ENCODE measurements at places on chromosomes 16 and 17. TPM values are rescaled to one million over a fixed set of nuclear protein-coding genes. Genes with fewer than 3 reads are reported as not detected.

DNA sequence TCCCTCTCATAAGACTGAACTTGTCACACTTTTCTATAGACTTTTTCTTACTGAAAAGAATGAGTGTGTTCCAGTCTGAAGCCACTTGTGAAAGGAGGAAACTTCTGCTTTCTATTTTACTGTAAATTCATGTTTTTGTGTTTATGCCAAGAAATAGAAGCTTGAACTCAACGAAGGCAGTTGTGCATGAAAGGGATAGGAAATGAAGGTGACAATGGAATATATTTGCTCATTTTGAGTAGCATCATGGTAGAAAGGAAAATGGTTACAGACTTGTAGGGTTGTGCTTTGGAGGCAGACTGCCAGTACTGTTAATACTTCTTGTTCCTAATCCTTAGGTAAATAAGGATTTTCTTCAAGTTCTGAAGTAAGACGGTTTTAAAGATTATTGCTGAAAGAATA lies 8.1 kb downstream of the CLTC start:
- no peak for DNase-seq
- H3K4me1 ChIP-seq: peaks cover 98% of the 10 kb centered on the region
- no peaks in the 10 kb centered on the region for H3K36me3 ChIP-seq
- no peak overlapping the region for H3K4me3 ChIP-seq
- H3K27me3 ChIP-seq: no peaks in the 10 kb centered on the region

DNA sequence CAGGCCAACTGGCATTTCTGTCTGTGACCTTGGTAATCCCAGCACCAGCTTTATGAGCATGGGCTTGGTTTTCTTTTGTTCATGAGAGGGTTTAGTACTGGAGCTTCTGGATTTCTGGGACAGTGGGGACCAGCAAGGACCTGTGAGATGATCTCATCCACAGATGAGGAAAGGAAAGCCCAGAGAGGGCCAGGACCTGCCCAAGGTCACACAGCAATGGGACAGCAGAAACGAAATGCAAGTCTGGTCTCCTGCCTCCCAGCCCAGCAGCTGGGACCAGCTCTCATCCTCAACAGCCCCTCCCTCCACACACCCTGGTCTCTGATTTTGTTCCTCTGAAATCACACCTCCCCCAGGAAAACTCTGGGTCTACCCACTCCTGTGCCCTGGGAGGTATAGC lies 7.2 kb downstream of the SPPL2C start:
- H3K27ac ChIP-seq: no peak overlapping the region
- no peak overlapping the region for H3K4me3 ChIP-seq
- no peaks in the 10 kb centered on the region for H3K4me1 ChIP-seq
- no peaks in the 10 kb centered on the region for H3K36me3 ChIP-seq

GRCh38 chr17:66538776-66539175 lies 236.4 kb downstream of the PRKCA start:
- H3K4me1 ChIP-seq: peaks cover 10% of the 10 kb centered on the region
- no peak for DNase-seq
- H3K27ac ChIP-seq: peak overlapping the region; percentile 74
- H3K4me3 ChIP-seq: no peak overlapping the region

- H3K36me3 ChIP-seq: peaks cover 38% of the 10 kb centered on the region
- no peak for DNase-seq
- H3K27me3 ChIP-seq: no peaks in the 10 kb centered on the region
- peak overlapping the region; percentile 79 for H3K27ac ChIP-seq
- no peak overlapping the region for H3K4me3 ChIP-seq
Observed at GRCh38 chr17:64152428-64153125, 22.6 kb upstream of the ERN1 start.

DNA sequence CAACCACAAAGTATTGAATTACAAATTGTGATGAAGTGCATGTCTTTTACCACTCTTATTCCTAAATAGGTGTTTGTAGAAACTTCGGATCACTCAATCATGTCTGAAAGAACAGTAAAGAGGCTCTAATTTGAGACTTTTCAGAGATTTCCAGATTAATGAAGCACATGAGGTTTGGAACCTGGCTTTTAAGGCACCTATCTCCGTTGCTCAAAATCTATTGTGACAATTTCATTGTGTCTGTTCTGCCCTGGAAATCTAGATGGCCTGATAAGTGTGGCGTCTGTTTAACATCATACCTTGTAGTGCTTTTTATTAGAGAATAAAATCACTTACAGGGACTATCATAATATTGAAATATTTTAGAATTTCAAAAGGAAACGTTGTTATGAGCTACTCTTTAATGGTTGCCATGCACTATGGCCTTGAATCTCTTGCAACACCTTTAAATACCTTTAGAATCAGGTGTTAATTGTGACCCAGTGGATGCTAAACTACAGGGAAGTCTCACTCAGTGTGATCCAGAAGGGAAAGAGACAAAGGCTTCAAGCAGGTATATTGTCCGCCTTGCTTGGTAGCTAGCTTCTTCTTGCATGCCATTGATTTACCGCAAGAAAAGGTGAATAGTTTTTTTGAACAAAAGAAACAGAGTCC lies 210.3 kb downstream of the CNTNAP4 start:
- no peak overlapping the region for H3K27ac ChIP-seq
- DNase-seq: no peak
- H3K4me1 ChIP-seq: no peaks in the 10 kb centered on the region
- no peaks in the 10 kb centered on the region for H3K27me3 ChIP-seq
- H3K4me3 ChIP-seq: no peak overlapping the region

DNA sequence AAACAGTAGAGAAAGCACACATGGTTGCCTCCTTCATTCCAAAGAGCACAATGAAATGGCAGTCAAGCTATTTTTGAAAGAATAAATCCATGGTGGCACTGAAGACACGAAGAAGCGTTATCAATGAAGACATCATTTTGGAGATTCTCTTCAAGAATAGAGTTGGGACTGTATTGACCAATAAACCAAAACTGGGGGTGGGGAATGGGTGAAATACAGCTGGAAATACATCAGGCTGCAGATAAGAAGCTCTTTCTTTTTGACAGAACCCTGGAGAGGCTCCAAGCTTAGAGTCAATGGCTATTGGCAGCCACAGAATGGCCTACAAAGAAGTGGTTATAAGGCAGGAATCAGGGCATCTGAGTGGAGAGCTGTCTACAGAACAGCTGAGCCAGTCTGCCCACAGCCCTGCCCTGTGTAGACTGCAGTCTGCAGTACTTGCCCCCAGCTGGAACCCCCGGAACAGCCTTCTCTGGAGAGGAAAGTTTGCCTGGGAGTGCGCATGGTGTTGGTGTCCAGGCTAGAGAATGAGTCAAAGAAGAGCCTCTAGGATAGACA lies 100.4 kb downstream of the STX8 start:
- H3K4me3 ChIP-seq: no peak overlapping the region
- H3K27ac ChIP-seq: no peak overlapping the region
- peak; percentile 14 for DNase-seq
- H3K27me3 ChIP-seq: no peaks in the 10 kb centered on the region
- peaks cover 3% of the 10 kb centered on the region for H3K4me1 ChIP-seq

GRCh38 chr17:61856035-61856434 lies 7.3 kb downstream of the BRIP1 start:
- H3K4me1 ChIP-seq: no peaks in the 10 kb centered on the region
- no peaks in the 10 kb centered on the region for H3K27me3 ChIP-seq
- no peaks in the 10 kb centered on the region for H3K36me3 ChIP-seq

- H3K4me3 ChIP-seq: no peak overlapping the region
- peaks cover 20% of the 10 kb centered on the region for H3K36me3 ChIP-seq
- no peaks in the 10 kb centered on the region for H3K27me3 ChIP-seq
- no peak for DNase-seq
- no peak overlapping the region for H3K27ac ChIP-seq
Observed at GRCh38 chr17:67680445-67681224, 37.1 kb upstream of the NOL11 start.

- no peak overlapping the region for H3K27ac ChIP-seq
- no peak for DNase-seq
- no peak overlapping the region for H3K4me3 ChIP-seq
- peaks cover 43% of the 10 kb centered on the region for H3K4me1 ChIP-seq
Observed at GRCh38 chr16:20875355-20875650, 24.9 kb downstream of the DCUN1D3 start.

DNA sequence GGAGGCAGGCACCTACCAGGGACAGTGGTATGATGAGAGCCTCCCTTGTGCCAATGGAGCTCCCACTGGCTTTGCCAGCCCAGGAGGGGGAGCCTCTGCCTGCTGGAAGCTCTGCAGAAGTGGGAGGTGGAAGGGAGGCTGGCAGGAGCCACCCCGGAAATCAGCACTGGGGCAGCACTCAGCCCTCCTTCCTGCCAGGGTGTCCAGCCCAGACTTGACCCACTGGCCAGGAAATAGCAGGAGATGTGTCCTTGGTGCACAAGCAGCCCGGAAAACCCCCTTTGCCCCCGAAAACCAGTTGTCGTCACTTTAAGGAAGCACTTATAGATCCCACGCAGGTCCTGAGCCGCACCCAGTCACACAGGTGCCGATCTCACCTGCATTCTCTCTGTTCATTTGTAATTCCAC lies 49.3 kb upstream of the CACNG4 start:
- H3K36me3 ChIP-seq: no peaks in the 10 kb centered on the region
- no peak overlapping the region for H3K4me3 ChIP-seq
- no peaks in the 10 kb centered on the region for H3K4me1 ChIP-seq
- peak; percentile 52 for DNase-seq
- H3K27ac ChIP-seq: no peak overlapping the region
- H3K27me3 ChIP-seq: peaks cover 9% of the 10 kb centered on the region

- H3K4me1 ChIP-seq: no peaks in the 10 kb centered on the region
- no peak overlapping the region for H3K27ac ChIP-seq
- peaks cover 27% of the 10 kb centered on the region for H3K27me3 ChIP-seq
Observed at GRCh38 chr16:87076331-87076949, 240.8 kb downstream of the C16orf95 start.

GRCh38 chr16:24999088-24999670 lies 16.0 kb downstream of the ARHGAP17 start:
- DNase-seq: no peak
- H3K36me3 ChIP-seq: peaks cover 8% of the 10 kb centered on the region
- H3K27me3 ChIP-seq: no peaks in the 10 kb centered on the region
- H3K4me1 ChIP-seq: peaks cover 72% of the 10 kb centered on the region
- peak overlapping the region; percentile 12 for H3K27ac ChIP-seq

- H3K36me3 ChIP-seq: no peaks in the 10 kb centered on the region
- H3K4me3 ChIP-seq: no peak overlapping the region
- H3K4me1 ChIP-seq: no peaks in the 10 kb centered on the region
- H3K27me3 ChIP-seq: peaks cover 16% of the 10 kb centered on the region
Observed at GRCh38 chr17:46903762-46904672, 18.9 kb upstream of the GOSR2 start.

GRCh38 chr16:71848622-71849021 lies 2.8 kb downstream of the ATXN1L start:
- DNase-seq: no peak
- no peaks in the 10 kb centered on the region for H3K27me3 ChIP-seq
- H3K4me1 ChIP-seq: peaks cover 30% of the 10 kb centered on the region
- no peak overlapping the region for H3K4me3 ChIP-seq

DNA sequence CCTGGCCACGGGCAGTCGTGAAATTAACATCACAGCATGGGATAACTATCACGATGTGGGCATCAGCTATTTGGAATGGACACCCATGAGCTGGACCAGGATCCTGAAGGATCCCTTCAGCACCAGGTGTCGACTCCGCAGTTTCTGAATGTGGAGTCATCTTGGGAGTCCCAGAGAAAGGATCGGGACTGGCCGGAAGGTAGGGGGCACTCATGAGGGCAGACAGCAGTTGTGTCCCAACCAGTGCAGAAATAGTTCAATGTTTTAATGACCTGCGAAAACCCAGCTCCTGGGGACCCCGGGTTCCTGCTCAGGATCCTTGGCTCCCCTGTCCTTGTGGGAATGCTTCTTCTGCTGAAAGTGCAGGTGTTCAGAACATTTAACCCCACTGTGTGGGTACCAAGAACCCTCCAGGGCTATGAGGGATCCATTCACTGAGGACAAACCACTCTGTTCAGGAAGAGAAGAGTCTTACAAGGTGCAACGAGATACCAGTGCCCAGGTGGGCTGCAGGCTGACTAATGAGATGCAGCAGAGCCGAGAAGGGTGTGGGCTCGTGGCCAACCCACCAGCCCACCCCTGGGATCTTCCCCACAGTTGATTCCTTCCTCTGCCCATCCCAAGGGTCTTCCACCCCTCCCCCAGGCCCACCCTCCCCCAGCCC lies 154.8 kb downstream of the SALL1 start:
- DNase-seq: no peak
- no peak overlapping the region for H3K4me3 ChIP-seq
- H3K27ac ChIP-seq: no peak overlapping the region

DNA sequence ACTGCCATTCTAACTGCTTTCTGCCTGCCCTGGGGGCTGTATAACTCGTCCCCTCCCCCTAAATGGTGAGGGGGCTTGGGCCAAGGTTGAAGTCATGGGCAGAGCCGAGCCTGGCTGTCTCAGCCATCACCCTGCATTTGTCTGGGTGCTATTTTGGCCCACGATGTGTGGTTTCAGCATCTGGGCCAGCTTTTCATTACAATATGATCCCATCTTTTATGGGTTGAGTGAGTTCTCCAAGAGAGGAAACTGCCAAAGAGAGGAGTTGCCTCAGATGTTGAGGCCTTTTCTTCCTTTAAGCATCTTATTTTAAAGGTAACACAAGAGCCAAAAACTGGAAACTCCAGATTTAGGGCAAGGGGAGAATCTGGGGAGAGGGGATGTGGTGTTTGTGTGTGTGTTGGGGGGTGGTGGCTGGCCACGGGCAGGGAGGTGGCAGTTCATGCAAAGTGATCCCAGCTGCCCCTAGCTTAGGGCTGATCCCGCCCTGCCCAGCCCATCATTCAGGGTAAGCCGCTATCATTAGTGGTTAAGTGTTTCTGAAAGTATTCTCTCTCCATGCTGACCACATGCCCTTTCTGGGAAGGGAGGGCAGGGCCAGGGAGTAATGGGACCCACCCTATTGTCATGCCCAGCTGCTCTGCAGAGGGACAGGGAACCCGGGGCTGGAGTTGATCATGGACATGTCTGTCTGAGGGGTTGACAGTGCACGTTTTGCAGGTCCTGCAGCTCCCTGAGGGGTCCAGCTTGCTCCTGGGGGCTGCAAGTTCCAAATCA lies 83.2 kb upstream of the CLEC18A start:
- no peak overlapping the region for H3K4me3 ChIP-seq
- peaks cover 5% of the 10 kb centered on the region for H3K4me1 ChIP-seq
- H3K27me3 ChIP-seq: no peaks in the 10 kb centered on the region
- H3K27ac ChIP-seq: no peak overlapping the region
- no peak for DNase-seq

DNA sequence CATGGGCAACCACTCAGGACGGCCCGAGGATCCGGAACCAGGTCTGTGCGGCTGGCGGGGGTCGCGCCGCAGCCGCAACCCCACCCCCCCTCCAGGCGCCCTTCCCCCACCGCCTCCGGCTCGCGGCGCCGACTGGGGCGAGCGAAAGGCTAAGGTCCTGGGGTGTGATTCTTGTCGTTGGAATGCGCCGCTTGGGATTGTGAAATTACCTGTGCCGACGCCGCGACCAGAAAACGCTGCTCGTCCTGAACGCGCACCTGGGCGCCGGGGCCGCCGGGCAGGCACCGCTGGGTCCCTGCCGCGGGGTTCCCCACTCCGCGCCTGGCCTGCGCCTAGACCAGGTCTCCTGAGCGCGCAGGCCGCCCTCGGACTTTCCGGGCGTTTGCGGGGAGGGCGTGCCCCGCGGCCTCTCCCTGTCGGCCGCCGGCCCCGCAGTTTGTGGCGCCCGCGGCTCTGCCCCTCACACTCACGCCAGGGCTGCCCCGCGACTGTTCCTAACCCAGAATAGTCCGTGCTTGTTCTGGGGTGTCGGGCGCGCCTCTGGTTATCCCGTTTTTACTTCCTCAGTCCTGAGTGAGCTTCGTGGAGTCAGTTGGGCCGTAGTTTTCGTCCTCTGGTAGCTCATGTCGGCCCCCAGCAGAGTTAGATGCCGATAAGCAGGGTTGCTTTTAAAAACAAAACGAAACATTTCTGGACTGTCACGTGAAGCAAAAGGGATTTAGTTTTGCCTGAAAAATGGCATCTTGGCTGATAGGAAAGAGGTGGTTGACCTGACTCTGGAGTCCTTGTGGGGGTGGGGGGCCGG lies 147.2 kb downstream of the SPECC1 start:
- DNase-seq: peak; percentile 49
- H3K36me3 ChIP-seq: no peaks in the 10 kb centered on the region
- H3K27me3 ChIP-seq: peaks cover 6% of the 10 kb centered on the region

The CDH5 gene
- 26.3 TPM for total RNA-seq

The ABCA6 gene
- 25.9 TPM for total RNA-seq

The TMEM220 gene
- not detected for total RNA-seq
